ENCODE measurements at places on chromosomes 7 and 10.

DNA sequence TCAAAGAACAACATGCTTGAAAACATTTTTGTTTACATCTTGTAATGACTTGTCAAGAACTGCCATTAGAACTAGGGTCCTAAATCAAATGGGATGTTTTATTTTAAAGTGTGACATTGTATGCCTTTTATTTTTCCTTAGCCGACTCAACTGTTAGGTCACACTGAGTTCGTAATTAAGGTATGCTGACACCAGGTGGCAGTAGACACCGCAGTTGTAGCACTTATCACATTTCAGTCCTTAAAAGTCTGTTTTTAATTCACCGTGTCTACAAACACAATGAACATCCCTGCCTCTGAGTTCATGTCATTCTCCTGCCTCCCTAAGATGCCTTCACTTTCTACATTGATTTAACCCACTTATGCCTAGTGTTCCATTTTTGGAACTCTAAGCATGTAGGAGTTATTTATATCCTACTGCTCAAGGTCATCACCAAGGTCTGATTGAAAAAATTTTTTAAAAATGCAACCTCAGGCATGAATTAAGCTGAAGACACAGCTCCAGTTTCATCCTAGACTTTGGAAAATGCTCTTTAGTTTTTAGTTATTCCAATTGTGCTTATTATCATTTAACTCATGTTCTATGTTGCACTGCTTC, 186.1 kb downstream of the BMPER start:
- DNase-seq = no peak

DNA sequence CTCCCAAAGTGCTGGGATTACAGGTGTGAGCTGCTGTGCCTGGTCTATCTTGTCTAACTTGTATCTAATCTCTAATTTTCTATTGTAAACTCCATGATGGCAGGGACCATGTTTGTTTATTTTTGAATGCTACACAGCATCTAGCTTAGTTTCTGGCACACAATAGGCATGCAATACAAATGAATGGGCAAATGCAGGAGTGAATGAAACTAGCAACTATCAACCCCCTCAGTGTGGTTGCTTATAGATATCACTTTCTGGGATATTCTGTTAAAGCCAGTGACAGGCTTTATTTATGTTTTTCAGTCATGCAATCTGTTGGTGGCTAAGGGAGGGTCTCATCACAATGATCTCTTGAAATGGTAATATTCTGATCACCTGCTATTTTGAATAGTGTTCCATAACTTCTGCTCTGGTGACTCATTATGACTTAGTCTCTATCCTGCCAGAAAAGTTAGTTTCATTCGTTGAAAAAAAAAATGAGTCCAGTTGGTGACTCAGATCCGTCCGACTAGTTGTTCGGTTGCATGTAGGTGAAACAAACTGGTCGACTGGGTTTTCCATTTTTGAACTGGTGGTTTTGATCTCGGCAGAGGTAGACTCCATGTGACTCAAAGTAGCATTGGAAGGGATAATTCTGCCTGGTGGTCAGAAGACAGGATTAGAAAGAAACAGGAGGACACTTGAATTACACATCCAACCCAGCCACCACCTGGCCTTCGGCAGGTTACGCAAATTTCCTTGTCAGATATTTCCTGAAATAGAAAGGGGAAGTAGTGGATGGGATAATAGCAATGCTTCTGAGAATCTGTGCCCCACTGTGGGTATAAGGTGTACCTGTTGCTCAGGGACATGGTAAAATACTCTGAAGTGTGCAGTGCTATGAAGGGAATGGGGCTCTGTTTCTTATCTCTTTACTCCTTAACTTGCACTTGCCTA, 76.8 kb downstream of the GATA3 start:
- DNase-seq = no peak

GRCh38 chr7:52615021-52615695, 420.3 kb upstream of the POM121L12 start:
- no peak for DNase-seq

DNA sequence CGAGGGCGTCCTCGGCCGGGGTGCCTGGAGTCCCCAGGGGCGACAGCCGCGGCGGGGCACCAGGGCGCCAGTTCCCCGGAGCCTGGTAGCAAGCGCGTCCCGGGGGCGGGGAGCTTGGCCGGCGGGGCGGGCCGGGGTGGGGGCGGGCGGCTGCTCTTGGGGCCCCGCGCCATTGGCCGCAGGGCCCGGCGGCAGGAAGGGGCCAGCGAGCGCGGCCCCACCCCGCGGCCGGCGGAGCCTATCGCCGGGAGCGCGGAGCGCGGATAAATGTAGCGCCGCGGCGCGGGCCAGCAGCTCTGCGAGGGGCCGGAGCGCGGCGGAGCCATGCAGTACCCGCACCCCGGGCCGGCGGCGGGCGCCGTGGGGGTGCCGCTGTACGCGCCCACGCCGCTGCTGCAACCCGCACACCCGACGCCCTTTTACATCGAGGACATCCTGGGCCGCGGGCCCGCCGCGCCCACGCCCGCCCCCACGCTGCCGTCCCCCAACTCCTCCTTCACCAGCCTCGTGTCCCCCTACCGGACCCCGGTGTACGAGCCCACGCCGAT, at the start of gene HHEX:
Gene HHEX, plus strand, starts transcription at position 293 of the 548 bp plus-strand sequence. Its CDS starts 32 bp downstream, at position 325.
- no peak for DNase-seq

All from stimulated activated CD4-positive, alpha-beta T cell treated with anti-CD3 and anti-CD28 coated beads, Interleukin-1b, Interleukin-23, amount 100 ng/mL, for 4 hours (primary cell).